PC-3 (cell line): ENCODE measurements at places on chromosomes 5 and 9. TPM values are rescaled to one million over a fixed set of nuclear protein-coding genes. Genes with fewer than 3 reads are reported as not detected.

DNA sequence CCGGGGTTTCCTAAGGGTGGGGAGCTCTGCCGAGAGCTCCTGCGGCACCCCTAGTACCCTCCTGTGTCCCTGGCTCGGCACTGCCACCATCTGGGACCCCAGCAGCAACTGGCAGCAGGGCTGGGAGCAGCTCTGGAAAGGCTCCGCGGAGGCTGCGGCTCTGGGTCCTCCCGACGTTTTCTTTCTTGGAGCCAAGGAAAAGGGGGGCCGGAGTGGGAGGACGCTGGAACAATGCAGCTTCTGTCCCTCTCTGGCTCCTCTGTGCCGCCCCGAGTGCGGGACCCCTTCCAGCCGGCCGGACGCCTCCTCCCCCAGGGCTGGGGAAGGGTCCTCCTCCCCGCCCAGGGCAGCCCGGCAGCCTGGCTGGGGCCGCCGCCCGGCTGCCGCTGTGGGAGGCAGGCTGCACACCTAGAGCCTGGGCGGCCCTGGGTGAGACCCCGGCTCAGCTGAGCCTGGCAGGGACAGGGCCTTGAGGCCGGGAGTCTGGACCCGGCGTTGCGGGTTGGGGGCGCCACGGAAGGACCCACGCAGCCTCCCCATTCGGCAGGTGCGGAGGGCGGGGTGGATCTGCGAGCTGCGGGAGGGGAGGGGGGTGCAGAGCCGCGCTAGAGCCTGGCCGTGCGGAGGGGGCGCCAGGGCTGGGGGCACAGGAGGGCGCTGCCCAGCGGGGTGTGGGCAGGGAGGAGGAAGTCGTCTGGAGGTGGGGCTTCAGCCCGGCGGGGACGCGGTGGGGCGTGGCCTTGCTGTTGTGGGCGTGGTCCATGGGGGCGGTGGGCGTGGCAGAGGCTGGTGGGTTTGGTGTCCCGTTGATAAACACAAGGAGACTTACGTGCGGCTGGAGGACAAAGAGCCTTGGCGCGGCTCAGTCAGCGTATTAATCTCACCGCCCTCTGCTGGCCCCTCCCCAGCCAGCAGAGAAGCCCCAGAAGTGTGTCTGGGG is 15.1 kb downstream of the GPSM1 start:
- DNase-seq: no peak

GRCh38 chr5:115458003-115458409 is 86.6 kb downstream of the FEM1C start:
- DNase-seq: no peak

DNA sequence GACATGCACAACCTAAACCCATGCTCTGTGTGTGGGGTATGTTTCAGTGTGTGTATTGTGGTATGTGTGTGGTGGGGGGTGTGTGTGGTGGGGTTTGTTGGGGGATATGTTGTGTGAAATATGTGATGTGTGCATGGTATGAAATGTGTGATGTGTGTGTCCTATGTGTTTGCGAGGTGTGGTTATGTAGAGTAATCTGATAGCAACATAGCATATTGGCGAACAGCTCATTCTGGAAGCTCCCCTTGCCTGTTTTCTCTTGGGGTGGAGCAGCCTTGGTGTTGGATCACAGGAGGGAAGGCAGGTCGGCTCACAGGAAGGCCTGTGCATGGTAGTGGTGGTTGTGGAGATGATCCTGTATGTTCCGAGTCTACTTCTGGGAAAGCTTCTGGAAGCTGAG is 35.4 kb upstream of the PHF2 start:
- no peak for DNase-seq

DNA sequence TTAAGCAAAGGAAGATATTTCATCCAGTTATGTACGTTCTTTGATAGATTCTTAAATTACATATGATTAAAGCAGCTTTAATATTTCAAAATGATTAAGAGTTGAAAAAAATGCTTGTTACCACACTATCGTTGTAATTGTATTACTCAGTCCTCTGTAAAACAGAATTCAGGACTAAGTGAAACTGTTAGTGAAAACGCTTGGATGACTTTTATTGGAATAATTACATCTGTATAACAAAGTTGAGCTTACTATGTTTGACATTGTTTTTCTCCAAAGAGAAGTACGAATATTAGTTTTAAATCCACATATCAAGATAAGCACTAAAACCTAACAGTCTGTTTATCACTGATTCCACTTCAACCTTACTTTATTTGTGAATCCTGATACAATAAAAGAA is 8.7 kb upstream of the NADK2 start:
- DNase-seq: no peak

GRCh38 chr9:17776735-17777134 is 197.9 kb downstream of the SH3GL2 start:
- no peak for DNase-seq

DNA sequence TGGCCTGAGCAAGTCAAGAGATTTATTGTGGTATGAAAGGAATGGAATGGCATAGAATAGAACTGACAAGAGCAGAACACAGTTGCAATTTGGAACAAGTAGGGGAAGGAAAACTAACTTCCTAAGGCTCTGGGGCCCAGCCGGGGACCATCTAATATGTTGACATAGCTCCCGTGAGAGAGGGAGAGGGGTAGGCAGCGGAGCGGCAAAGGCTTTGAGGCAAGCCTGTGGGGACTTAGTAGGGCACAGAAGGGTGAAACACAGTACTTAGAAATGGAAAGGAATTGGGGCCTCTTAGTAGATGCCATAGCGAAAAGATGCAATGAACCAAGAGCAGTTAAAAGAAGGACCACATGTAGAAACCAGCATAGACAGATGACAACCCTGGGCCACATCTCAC is 11.8 kb upstream of the GNA14 start:
- DNase-seq: no peak

- no peak for DNase-seq
Observed at GRCh38 chr5:128671943-128672342, 133.9 kb upstream of the FBN2 start.

GRCh38 chr5:73093943-73094342 is 26.4 kb upstream of the TMEM171 start:
- DNase-seq: peak; percentile 74

- no peak for DNase-seq
Observed at GRCh38 chr5:161373345-161373707, 173.2 kb downstream of the GABRB2 start.

- peak; percentile 50 for DNase-seq
Observed at GRCh38 chr9:33159777-33160127, 7.4 kb downstream of the B4GALT1 start.

GRCh38 chr5:28344836-28345433 is 1306.5 kb upstream of the CDH9 start:
- peak; percentile 77 for DNase-seq

DNA sequence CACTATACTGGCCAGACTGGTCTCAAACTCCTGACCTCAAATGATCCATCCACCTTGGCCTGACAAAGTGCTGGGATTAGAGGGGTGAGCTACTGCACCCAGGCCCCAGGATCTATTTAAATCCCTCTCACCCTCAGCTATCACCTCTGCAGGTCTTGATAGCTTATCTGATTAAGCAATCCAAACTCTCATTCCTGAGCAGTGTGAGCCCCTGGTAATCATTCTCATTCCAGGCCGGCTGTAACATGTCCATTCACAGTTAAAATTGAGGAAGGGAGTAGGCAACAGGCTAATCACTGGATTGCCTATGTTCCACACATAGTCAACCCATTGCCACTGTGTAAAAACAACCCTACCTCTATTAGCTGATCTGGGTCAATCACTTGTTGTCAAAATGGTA is 111.1 kb downstream of the AGTPBP1 start:
- DNase-seq: no peak

- DNase-seq: no peak
Observed at GRCh38 chr5:179512452-179513000, 37.8 kb upstream of the RUFY1 start.

PPIC gene
- 8.8 and 14.6 TPM in 2 replicates for total RNA-seq

DNA sequence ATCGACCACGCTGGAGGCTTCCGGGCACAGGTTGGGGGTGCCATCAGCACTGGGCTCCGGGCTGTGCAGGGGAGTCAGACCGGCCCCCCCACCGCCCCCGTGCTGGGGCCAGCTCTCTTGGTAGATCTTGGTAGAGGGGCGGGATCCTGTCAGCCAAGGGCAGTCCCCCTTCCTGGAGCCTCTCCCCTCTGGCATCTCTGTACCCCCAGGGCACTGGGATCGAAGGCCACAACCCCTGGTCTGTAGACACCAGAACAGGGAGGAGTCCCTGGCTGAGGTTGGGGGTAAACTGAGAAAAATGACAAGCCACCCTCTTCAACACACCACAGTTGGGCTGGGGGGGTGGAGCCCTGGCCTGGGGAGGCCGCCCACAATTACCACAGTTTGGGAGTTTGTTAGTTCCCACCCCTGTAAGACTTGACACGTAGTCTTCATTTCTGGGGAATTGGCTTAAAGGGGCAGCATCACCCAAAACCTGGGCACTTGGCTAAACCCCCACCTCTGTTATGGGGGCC is 882 bp downstream of the CERCAM start:
- no peak for DNase-seq

GRCh38 chr9:134870746-134871662 is 9.6 kb upstream of the FCN2 start:
- DNase-seq: no peak

IL13 gene
- not detected in 2 replicates for total RNA-seq

SYNPO gene
- total RNA-seq: 5.3 and 8.4 TPM in 2 replicates

- DNase-seq: no peak
Observed at GRCh38 chr5:17944046-17944445, 309.8 kb downstream of the TAF11L14 start.

FAM170A gene
- total RNA-seq: not detected in 2 replicates

GRCh38 chr5:1542781-1543180 is 19.0 kb upstream of the LPCAT1 start:
- peak; percentile 98 for DNase-seq

DNA sequence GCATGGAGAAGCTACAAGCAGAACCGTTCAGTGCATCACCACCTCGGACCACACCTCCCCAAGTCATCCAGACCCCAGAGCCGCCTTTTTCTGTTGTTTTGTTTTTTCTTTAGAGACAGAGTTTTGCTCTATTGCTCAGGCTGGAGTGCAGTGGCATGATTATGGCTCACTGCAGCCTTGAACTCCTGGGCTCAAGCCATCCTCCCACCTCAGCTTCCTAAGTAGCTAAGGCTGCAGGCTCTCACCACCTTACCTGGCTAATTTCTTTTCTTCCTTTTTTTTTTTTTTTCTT is 13.5 kb upstream of the SFXN1 start:
- no peak for DNase-seq

- DNase-seq: peak; percentile 63
Observed at GRCh38 chr5:73229271-73229670, 56.3 kb downstream of the TMEM174 start.

SPATA31C1 gene
- total RNA-seq: not detected in 2 replicates

DNA sequence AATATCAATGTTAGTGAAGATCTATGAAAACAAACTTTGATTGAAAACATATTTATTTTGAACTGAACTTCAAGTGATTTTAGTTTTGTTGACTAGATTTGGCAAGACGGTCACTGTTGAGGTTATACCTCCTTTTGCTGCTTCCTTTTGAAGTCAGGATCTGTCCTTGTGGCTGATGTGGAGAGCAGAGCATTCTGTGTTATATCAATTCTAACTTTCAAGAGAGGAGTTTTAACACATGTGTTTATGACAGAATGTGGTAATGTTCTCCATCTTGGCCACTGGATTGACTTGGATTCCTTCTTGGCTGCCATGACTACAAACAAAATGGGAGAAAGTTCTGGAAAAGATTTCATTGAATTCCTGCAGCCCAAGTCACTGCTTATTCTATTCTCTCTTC is 104.0 kb upstream of the ACTBL2 start:
- DNase-seq: no peak

SLC6A3 gene
- total RNA-seq: not detected in 2 replicates

GRCh38 chr9:136019681-136020060 is 58.5 kb upstream of the UBAC1 start:
- DNase-seq: no peak

DNA sequence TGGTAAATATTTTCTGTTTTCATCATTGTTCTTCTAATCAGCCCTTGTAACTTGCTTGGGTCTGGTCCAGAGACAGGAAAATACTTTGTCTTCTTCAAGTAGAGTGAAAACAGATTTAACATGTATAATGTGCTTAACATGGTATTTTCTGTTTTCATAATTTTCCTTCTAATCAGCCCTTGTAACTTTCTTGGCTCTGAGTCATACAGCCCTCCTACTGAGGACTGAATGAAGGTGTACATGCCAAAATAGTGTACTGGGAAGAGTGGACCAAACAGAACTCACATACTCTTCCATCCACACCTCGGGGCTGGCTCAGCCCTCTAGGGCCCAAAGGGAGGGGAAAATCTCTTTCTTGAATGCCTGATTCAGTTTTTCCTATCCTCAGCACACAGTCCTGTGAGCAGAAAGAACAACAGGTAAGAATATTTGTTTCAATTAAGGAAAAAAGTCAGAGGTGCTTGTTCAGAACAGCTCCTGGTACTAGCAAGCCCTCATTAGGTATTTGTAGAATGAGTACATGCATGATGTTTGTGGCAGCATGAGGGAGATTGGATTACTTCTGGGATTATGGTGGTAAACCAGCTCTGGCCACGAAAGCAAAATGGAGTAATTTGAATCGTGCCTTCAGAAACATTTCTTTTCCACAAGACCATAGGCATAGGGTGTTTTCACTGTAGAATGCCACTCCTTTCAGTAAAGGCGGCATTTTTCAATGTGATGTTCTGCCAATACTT is 24.2 kb upstream of the MACIR start:
- peak; percentile 25 for DNase-seq

TRIM14 gene
- total RNA-seq: 11.2 and 17.3 TPM in 2 replicates

KIF27 gene
- 2.2 and 3.2 TPM in 2 replicates for total RNA-seq

- no peak for DNase-seq
Observed at GRCh38 chr9:86485359-86485758, 131.1 kb upstream of the TUT7 start.

- no peak for DNase-seq
Observed at GRCh38 chr5:44345871-44346270, 43.3 kb downstream of the FGF10 start.

DNA sequence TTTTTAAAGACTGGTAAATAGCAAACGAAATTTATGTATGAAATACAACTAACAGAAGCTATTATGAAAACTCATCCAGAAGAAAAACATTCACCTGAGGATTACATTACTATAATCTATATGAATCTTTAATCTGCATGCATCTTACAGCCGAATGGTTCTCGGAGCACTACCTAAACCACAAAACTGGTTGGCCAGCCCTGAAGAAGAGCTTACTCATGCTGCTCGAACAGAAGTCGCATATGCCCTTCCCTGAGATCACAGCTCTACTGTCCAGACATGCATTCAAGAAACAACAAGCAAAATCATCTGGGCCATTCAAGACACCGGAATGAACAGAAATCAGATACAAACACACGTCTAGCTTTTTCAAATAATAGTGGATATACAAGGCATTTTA is 931.0 kb upstream of the DMAC1 start:
- DNase-seq: no peak

RNF183 gene
- not detected in 2 replicates for total RNA-seq
